ENCODE measurements at places on chromosomes 7 and 10.
A peak's percentile ranks its signal among the peaks of the same experiment; 100 is the strongest.

GRCh38 chr10:78335691-78336401, 302.2 kb downstream of the RPS24 start:
- no peak for DNase-seq

DNA sequence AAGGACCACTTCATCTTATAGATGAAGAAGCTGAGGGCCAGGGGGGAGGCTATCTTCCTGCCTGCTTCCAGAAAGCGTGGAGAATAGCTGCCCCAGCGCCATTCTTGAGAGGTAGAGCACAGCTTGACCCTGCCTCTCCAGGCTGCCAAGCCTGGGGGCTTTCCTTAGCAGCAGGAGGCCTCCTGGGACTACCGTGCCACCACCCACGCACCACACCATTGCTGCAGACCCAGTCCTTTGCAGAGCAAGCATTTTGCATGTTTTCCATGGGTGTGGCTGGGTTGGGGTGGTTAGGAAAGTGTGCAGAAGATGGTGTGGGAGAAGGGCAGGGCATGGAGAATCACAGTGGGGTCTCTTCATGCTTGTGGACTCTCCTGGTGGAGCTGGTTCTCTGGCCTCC, 64.9 kb downstream of the TBXAS1 start:
- DNase-seq, result no peak

DNA sequence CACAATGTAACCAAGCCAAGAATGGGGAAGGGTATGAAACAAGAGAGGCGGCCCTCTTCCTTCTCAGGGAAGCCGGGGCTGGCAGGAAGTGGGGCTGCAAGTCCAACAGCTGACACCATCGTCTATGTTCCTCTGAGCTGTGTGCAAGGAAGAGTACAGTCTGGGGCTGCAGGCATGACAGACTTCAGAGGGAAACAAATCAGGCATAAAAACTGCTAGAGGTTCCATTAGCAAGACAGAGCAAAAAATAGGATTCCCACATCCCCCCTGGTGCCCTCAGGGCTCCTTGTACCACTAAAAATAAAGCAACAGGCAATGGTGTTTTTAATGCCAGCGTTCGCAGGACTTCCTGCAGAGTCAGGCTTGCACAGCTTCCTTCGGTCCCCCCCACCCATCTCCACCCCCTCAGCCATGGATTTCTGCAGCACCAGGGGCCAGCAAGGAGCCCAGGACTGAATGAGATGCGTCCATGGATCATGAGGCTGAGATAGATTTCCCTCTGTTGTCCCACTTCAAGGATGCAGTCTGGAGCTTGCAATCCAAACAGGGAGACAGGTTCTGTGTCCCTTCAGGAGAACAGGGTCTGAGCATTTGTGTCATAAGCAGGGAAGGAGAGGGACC, 34.6 kb downstream of the KCNMA1 start:
- no peak for DNase-seq

DNA sequence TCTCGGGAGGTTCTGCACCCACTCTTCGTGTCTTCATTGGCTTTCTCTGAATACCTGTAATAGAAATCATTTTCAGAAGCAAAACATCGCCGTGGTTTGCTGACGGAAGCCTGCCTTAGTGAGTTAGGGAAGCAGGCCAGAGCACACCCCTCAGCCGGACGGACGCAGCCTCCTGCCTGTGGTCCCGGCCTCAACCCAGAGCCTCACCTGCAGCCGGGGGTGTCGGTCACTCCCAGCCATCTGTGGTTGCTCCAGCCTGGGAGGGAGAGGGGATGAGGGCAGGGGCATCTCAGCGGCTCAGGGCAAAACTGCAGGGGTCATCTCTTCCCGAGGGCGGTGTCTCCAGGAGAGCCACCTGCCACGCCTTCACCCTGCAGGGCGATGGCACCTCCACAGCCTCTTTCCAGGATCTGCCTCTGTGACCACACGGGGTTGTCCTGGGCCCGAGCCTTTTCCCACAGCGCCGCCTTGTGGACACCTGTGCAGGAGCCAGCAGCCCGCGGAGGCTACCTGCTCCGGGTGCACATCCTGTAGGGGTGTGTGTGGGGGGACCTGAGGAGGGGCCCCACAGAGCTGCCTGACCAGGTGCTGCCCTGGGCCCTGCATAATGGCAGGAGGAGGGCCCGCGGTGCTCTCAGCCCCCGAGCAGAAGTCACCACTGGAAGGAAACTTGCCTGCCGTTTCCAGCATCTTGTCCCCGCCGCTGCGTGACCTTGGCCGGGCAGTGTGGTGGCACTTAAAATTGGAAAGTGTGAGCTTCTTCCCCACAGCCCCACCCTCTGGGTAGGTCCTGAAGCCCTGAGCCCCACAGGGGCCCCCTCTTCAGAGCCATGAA, 21.6 kb upstream of the AP5Z1 start:
- peak; percentile 98 for DNase-seq

- DNase-seq, result no peak
These were observed 84.8 kb downstream of the PRKAG2 start for GRCh38 chr7:151792086-151792485.
